ENCODE measurements at places on chromosomes 1 and 21.

- no peak for DNase-seq
These were observed 1.5 kb upstream of the TINAGL1 start for GRCh38 chr1:31574749-31575368.

DNA sequence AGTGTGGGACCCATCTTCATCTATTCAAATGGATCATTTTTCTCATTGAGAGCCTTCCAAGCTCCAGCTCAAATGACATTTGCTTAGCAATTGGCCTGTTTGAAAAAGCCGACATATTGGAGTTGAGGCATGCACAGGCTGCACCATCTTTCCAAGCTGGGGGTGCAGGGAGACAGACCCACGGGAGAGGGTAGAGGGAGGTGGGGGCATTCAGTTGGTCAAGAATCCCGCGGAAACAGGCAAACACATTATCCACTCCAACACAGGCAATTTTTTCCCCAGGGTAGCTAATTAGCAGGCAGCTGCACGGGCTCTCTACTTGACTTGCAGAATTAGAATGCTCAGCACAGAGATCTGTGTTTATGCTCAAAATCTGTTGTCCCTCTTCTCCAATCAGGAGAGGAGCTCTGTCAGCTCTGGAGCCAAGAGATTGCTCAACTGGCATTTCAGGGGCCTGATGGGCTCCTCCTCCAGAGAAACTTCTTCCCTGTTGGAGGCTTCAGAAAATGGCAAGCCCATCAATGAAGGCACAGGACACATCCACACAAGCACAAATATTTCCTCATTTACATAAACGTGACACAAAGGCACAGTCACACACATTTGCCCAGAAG is 267.8 kb downstream of the FOXD2 start:
- no peak for DNase-seq

DNA sequence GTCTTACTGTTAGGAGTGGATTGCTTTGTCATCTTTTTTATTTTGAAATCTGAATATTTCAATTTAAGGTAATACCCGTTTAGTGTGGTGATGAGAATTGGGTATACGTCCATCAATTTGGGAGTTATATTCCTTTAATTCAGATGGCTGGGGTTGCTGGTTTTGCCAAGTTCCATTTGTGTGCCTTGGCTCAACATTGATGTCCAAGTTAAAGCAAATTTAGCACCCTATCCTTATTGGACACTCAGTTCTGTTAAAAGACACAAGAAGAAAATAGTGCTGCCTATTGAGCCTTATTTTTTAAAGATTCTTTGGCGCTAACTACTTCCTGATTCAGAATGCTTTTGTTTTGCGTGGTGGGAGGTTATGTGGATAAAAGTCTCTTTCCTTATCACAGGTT is 40.6 kb downstream of the CAMTA1 start:
- no peak for DNase-seq

- no peak for DNase-seq
These were observed 83.8 kb downstream of the PLPP3 start for GRCh38 chr1:56495538-56495937.

All from HuH-7.5 (cell line).